ENCODE measurements at places on chromosomes 7 and 10. TPM values are rescaled to one million over a fixed set of nuclear protein-coding genes. Genes with fewer than 3 reads are reported as not detected.

DNA sequence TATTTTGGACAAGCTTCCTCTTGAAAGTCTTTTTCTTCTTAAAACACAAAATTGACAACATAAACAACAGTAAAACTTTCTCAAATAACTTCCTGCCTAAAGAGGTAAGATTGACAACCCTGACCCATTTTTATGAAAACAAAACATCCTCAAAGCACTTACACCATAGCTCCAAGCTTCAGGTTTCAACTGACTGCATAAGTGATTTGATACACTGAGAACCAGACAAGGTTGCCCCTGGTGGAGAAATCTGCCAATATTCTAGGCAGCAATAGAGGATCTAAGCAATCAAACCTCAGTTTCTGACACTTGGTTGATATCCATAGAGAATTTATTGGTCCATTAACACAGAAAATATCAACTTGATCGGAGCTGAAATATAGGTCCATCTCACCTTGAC lies 147.8 kb downstream of the ELAPOR2 start:
- DNase-seq = no peak

- no peak for DNase-seq
These were observed 67.3 kb downstream of the SGMS1 start for GRCh38 chr10:50556237-50557120.

GRCh38 chr7:569996-570800 lies 50.6 kb upstream of the PDGFA start:
- no peak for DNase-seq

DNA sequence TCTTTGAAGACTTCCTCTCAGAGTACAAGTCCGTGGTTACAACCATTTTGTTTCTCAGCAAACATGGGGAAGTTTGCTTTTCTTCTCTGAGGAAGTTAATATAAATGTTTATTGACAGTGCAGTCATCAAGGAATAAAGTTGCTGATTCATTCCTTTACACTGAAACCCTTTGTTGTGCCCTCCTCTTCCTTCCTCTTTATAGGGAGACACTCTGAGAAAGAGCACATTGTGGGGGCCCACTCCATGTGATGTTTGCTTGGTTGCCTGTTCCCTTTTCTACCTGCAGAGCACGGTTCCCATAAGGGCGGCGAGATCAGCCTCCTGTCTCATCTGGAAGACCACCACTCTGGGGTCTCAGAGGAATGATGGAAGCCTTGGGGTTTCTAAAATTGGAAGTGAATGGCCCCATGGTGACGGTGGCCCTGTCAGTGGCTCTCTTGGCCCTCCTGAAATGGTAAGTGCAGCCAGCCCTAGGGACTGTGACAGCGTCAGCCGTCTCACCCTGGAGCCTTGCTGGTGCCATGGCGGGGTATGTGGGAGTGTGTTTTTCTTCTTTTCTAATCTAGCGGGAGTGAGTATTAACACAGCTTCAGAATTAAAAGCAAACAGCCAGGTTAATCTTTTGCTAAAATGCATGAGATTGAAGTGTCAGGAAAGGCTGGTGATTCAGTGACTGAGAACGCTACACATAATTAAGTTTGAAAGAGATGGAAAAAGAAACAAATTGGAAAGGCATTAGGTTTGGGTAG lies at the start of gene TBXAS1:
TSS of gene TBXAS1 (plus strand) at position 240 of the 750 bp plus-strand sequence. CDS start at position 367, 127 bp downstream.
- DNase-seq = no peak

DNA sequence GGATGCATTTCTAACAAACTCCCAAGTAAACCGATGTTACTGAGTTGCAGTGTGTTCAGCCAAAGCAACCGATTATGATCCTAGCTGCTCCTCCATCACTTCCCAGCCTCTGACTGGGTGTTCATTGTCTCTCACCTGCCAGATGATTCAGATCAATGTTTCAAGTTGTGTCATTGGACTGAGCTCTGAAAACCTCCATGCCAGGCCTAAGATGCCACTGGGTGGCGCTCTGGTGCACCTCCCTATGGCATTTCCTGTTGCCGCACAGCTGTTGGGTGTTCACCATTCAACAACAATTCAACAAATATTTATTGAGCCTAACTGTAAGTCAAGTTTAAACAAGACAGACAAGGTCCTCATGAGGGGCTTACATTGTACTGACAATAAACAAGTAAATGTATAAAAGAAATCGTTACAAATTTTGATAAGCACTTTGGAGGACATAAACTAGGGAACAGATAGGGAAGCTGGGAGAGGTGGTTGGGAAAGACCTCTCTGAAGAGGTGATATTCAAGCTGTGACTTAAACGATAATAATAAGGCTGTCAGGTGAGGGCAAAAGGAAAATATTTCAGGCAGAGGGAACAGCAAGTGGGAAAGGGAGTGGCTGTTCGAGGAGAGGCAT lies 22.8 kb downstream of the RGR start:
- no peak for DNase-seq

DNA sequence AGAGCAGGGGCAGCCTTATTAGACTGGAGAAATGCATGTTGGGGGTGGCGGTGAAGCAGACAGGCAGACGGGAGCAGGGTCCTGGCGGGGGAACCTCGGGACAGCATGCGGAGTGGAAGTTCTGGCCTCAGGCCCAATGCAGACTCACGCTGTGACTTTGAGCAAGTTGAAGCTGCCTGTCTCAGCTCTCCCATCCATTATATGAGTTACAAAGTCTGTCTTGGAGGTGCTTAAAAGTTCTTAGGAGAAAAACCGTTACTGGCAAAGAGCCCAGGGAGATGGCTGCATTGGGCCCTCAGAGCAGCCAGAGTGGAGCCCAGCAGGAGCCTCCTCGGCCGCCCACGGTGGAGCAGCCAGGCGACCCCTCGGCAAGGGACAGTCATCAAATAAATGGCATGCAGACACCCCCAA lies 509.5 kb downstream of the PLXNA4 start:
- no peak for DNase-seq

DNA sequence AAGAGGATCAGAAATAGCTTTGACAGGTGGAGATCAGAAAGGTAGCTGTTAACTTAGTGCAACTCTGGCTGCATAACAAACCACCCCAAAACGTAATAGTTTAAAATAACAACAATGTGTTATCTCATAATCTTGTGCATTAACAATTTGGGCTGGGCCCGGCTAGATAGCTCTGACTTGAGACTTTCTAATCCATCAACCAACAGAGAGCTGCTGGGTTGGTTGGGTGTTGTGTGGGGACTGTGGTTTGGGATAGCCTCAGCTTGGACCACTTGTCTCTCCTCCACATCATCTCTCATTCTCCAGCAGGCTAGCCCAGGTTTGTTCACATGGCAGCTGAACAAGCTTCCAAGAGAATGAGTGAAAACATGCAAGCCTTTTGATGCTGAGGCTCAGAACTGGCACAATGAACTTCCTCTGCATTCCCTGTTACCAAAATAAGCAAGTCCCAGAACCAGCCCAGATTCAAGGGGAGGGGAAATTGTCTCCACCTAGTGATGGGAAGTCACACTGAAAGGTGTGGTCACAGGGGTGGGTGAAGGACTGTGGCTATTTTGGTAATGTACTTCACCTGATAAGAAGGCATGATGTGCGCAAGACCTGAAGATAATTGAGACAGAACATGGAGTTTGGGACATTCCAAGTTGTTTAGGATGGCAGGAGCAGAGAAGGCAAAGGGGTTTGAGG lies 20.4 kb upstream of the ASAH2 start:
- no peak for DNase-seq

DNA sequence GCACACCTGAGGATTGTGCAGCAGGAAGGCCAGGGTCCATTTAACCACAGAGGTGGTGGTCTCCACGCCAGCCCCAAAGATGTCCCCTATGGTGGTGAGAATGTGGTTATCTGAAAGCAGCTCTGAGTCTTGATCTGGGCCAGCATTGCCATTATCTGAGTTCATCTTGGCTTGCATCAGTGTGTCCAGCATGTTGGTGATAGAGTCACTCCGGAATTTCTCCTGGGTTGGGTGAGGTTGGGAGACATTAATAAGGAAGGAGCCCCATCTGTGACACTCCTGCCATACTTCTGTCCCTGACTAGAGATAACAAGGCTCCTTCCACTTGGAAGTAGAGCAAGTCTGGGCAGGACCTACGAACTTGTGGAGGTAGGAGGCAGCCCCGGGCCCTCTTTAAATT lies 4.2 kb downstream of the CYP17A1 start:
- no peak for DNase-seq

- no peak for DNase-seq
These were observed 55.0 kb upstream of the AKR1E2 start for GRCh38 chr10:4770801-4771553.

- DNase-seq = no peak
These were observed 34.8 kb downstream of the CFAP43 start for GRCh38 chr10:104197364-104197763.

DNA sequence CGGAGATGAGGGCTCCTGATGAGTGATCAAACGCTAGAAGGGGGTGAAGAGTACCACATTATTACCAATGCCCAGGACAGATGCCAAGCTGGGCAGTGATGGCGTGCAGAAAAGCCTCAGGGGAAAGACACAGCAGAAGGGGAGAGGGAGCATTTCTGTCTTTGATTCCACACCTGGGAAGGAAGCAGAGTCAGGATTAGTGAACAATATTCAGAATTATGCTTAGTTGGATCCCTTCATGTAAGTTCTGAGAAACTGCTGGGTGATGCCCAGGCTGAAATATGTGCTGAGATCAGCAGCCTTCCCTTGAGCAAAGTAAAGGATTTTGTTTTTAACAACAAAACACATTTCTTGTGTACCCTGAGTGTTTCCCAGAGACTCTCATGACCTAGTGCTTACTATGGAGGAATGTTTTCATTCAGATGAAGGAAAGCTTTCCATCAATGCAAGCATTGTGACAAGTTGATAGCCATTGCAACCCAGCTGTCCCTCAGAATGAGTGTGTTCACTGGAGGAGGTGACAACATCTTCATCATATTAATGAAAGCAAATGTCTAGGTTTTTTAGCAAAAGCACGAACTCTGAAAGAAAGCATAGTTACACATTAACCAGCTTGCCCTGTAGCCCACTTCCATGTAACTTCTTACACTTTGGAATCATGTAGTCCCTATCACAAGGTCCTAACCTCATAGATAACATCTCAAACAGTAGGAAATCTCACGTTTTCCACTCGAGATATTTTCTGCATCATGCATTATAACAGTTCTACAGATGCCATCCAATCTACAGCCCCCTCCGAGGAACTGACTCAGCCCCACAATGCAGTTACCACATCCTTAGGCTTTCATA lies 23.8 kb upstream of the AKR1C1 start:
- no peak for DNase-seq

DNA sequence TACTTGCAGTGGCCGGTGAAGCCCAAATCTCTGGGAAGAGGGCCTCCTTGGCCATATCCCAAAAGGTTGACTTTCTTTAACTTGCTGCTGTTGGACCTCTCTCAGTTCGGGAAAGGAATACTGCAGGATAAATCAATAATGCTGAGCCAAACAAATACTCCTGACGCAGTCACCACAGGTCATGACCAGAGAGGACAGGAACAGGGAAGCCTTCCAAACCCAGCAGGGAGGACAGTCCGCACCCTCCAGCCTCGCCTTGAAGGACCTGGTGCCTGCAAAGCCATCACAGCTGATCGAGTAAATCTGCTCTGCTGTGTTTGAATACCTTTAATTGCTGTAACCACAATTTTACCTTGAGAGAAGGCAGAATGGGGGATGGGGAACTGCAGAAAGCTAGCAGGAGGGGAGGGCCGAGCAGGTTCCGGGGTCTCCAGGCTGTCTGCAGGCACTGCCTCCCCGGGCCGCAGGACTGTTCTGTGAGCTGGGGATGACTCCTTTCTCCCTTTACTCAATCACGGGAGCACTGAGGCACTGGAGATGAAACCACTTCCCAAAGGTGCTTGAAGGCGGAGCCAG lies 20.8 kb upstream of the INSIG1 start:
- DNase-seq = no peak

- DNase-seq = no peak
These were observed 48.4 kb downstream of the DNAJB9 start for GRCh38 chr7:108618056-108618455.

DNA sequence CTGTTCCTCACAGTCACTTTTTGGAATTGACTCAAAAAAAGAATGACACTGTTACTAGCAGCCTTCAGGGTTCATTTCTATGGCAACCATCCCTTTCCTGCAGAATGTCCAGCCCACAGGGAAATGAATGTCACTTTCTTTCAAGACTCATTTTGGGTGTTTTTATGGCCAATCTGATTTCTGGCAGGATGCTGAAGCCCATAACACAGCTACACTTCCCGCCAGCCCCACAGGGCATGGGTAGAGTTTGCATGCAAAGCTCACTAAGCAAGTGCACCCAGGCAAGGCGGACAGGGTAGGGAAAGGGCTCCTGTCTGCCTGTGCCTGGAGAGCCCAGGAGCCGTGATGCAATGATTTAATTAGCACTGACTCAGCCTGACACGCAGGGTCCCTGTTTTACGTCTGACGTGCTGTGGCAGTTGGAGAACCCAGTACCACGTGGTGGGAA lies 26.1 kb upstream of the GPAM start:
- DNase-seq = no peak

DNA sequence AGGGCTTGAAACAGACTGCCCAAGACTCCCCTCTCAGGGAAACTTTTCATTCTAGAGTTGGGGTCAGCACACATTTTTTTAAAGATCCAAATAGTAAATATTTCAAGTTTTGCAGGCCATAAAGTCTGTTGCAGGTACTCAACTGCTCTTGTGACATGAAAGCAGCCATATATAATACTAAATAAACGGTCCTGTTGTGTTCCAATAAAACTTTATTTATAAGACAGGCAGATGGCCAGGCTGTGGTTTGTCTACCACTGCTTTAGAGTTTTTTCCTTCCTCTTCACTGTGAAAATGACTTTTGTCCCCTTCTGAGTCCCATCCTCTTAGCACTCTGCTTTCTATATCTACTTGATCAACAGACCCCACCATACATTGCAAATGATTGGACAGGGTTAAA lies 40.5 kb upstream of the TM9SF3 start:
- DNase-seq = no peak

DNA sequence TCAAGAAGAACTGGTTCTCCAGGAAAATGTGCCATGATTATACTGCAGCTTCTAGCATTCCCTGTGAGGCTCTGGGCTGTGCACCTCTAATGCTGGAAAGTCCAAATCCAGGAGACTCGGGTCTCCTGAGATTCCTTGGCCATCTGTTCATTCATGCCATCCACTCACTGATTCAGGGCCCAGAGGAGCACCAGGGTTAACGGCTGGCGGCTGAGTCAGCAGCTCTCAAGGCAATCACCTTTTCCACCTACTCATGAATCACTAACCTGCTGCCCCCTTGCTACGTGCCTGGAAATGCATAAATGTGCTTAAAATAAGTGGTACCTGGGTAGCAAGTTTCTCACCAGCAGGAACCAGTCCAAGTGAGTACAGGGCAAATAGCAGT lies 132.7 kb downstream of the KCNMA1 start:
- no peak for DNase-seq

- no peak for DNase-seq
These were observed 340.8 kb upstream of the PODXL start for GRCh38 chr7:131897016-131897789.

- DNase-seq = no peak
These were observed 241.7 kb downstream of the MAGI2 start for GRCh38 chr7:79211724-79212123.

GRCh38 chr10:59580026-59580863 lies 129.4 kb downstream of the SLC16A9 start:
- no peak for DNase-seq

Gene GIMAP8
- 0.38 TPM for total RNA-seq

Gene STAMBPL1
- 21.0 TPM for total RNA-seq

Gene MYL10
- total RNA-seq = not detected

Gene PTF1A
- not detected for total RNA-seq

Gene FAM237B
- total RNA-seq = not detected

Gene NRG3
- total RNA-seq = not detected

Gene GTPBP10
- total RNA-seq = 13.4 TPM

Gene ITGA8
- 11.9 TPM for total RNA-seq

Data from esophagus squamous epithelium (tissue), 5 donors.